ENCODE measurements at places on chromosomes 6 and 20.
A peak's percentile ranks its signal among the peaks of the same experiment; 100 is the strongest.

GRCh38 chr20:25353747-25354705 is 36.6 kb downstream of the ABHD12 start:
- peak; percentile 13 for DNase-seq

DNA sequence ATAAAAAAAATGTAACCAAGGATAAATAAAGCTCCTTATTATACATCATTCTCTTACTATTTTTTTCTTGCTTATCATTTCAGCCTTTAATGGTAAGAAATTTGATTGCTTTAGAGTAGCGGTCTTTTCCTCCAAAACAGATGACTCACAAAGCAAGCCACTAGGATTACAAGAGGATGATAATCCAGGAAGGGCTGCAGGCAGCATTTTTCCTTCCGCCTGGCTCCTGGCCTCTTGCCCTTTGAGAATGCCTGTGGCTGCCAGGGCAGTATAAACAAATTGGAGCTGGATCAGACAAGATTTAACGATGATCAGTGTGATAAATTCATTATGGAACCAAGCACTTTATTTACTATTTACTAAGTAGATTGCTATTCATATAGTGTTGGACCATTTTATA is 9.7 kb upstream of the FBXL4 start:
- DNase-seq: peak; percentile 85

- DNase-seq: peak; percentile 62
Observed at GRCh38 chr6:53718597-53719460, 53.3 kb upstream of the KLHL31 start.

DNA sequence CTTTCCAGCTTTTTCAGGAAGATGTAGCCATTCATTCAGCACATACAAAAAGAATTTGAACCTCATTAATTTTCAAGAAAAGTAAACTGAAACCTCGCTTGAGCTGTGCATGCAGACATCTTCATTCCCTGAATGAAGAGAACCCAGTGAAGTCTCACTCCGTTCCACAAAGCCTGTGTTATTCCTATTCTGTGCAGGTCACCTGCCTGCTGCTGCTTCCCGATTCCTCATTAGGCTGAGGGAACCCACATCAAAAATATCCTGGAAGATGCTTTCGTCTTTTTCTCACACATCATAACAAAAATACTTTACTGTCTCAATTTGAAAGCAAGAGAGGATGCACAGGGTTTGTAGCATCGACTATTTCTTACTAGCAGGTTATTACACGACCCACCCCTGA is 40.1 kb downstream of the TRMT6 start:
- DNase-seq: no peak

DNA sequence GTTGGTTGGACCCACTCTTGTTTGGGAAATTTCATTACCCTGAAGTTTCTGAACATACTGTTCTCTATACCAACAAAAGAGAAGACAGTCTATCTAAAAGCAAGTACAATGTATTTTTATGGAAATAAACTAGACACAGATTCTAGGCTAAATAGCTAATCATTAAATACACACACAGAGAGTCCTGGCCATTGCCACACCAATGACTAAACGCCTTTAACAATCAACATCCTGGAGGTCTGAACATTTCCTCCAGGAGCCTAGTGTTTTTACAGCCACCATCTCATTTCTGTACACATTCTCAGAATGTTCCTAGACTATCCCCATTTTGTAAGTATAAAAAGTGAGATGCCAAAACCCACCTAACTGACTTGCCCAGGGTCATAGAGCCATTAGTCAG is 141.6 kb upstream of the RREB1 start:
- no peak for DNase-seq

DNA sequence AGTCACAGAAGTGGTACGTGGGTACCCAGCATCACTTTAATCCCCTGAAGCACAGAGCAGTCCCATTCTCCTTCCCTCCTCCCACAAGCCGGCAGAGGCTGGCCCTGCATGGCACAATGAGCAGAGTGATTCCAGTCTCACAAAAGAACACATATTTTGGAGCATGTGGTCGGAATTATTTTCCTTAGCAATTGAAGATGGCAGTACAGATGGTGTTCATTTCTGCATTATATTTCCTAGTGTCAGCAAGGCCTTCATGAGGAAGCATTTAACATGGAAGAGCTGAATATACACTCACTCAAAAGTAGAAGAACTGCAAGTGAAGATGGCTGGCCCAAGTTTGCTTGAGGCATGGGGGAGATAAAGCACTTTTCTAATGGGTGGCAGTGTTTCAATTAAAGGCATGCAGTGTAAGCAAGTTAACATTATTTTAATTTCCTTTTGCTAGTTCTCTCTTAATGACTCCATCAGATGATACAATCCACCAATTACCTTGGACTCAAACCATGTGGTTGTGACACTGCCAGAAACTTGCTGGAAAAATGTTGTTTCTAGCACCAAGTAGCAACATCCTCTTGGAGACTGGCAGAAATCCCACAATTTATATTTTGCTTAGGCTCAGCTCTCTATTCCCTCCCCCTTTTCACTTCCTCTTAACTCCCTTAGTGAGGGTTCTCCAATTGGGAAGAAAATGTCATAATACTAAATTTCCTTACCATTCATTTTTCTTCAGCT is 74.4 kb downstream of the ARHGAP18 start:
- peak; percentile 49 for DNase-seq

GRCh38 chr20:4009309-4009708 is 6.0 kb downstream of the RNF24 start:
- no peak for DNase-seq

- peak; percentile 64 for DNase-seq
Observed at GRCh38 chr6:121890307-121890910, 455.0 kb downstream of the GJA1 start.

- DNase-seq: no peak
Observed at GRCh38 chr20:49447946-49448809, 34.3 kb downstream of the KCNB1 start.

- no peak for DNase-seq
Observed at GRCh38 chr20:6812530-6812929, 45.0 kb downstream of the BMP2 start.

DNA sequence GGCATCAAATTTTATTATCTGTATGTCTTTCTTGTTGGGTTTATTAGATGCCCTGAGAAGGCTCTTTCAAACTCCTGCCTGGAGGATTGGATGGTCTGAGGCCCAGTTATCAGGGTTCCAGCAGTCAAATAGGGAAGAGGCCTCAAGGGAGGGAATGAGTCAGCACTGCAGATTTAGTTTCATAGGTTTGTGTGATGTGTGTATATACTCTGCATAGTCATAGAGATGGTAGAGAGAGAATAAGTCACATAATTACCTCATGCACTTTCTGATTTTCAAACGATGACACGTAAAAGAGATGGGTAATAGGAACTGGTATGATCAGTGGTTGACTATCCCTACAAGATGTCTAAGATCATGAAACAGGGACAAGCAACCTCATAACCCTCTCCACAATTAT is 82.1 kb downstream of the ADAT2 start:
- DNase-seq: peak; percentile 31

- no peak for DNase-seq
Observed at GRCh38 chr6:28693751-28694443, 168.2 kb downstream of the GPX5 start.

DNA sequence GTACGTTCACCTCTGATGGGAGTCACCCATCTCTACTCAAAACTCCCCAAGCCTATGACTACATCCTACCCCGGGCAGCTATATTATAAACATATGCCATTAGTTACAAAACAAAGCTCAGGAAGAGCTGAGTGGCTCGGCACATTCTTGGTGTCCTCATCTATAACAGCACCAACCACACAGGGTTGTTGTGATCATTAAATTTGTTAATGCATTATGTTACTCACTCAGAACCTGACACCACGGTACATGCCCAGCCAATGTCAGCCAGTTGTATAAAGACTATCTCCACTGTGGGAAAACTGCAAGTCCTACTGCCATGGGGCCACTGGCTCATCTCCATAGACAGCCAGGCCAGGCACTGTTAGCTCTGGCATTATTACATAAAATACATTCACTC is 7.7 kb downstream of the CDK5RAP1 start:
- DNase-seq: peak; percentile 78

- DNase-seq: no peak
Observed at GRCh38 chr6:109472132-109472995, 10.7 kb downstream of the ZBTB24 start.

DNA sequence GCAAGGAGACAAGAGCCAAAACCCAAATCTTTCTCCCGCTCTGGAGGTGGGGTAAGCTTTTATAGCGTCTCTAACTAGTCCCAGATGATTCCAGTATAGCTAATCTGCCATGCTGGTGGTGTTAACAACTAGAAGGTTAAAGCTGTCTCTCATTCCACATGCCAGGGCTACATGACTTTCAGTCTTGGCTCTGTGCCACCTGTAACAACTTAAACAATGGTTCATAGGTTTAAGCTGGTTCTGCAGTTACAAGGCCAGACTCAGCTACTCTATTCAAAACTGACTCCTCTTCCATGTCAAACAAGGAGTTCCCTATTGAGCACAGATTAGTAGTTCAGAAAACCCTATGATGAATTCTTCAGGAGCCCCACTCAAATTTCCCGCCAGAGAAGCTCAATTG is 128.9 kb downstream of the ELOVL4 start:
- no peak for DNase-seq

- DNase-seq: peak; percentile 53
Observed at GRCh38 chr6:113903666-113904330, 46.7 kb downstream of the MARCKS start.

GRCh38 chr6:31115941-31116560 is 1.5 kb downstream of the PSORS1C1 start:
- no peak for DNase-seq

DNA sequence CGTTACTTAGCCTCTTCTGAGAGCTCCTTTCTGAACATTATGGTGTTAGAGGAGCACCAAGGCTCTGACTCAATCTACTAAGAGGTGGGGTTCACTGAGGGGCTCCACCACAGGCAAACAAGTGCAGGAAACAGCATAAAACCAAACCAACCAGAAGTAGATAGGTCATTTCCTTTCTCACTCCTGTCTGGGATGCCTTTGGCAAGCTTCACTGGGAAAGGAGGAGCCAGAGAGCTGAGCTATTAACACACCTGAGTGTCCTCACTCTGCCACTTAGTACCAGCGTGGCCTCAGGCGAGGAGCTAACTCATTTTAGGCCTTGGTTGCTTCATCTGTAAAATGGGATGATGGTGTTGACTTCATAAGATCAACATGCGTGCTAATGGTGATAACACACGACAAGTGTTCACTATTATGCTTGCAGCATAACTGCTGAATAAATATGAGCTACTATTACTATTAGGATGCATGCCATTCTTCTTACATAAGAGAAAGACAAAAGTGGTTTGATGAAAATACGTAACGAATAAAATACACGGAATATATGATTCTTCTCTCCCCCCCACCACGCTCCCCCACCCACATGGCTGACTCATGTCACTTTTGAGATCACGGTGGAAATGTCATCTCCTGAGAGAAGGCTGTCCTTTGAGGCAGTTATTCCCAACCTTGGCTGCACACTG is 185.4 kb downstream of the BCAS1 start:
- DNase-seq: no peak

GRCh38 chr20:4625687-4626086 is 96.0 kb upstream of the PRND start:
- DNase-seq: no peak

- DNase-seq: no peak
Observed at GRCh38 chr20:62060631-62061541, 4.8 kb downstream of the TAF4 start.

DNA sequence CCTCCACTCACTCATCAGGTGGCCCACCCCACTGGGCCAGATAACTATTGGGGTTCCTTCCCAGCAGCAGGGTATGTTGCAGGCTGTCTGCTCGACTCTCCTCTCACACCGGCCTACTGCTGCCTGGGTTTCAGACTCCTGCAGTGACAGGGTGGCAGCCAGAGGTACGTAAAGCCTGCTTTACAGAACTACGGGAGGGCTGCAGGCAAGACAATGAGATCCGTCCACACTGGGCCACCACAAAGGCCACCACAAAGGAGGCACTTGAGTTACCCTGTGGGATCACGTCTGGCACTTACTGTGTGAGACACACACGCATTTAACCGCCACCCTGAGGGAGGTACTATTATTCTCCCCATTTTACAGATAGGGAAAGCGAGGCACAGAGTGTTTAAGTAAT is 78.5 kb downstream of the NFATC2 start:
- DNase-seq: no peak

DNA sequence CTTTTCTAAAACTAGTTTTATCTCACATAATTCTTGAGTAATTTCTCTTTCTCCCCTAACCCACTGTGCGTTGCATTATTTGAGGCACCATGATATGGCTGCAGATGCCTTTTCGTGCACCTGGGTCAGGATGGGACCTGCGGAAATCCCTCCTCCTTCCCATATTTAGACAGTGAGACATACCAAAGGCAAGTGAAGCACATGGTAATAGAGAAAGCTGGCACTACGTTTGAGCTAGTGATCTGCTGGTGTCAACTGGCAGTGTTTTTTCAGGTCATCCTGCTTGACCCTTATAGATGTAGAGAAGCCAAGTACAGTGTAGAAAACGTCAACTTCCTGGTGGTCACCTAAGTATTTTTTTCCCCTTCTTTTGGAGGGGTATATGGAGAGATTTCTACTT is 71.7 kb downstream of the FOXO3 start:
- DNase-seq: no peak

DNA sequence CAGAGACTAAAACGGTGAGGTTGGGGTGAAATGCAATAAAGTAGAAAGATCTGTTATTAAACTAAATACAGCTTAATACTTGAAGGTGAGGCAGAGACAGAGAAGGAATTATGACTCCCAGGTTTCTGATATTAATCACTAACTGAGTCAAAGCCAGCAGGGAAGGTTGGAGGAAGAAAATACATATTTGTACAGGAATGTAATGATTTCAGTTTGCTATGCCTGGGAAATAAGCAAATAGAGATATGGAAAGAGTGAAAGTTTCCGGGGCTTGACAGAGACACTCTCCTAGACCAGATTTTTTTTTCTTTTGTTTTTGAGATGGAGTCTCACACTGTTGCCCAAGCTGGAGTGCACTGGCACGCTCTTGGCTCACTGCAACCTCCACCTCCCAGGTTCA is 76.8 kb downstream of the PTPRK start:
- no peak for DNase-seq

DNA sequence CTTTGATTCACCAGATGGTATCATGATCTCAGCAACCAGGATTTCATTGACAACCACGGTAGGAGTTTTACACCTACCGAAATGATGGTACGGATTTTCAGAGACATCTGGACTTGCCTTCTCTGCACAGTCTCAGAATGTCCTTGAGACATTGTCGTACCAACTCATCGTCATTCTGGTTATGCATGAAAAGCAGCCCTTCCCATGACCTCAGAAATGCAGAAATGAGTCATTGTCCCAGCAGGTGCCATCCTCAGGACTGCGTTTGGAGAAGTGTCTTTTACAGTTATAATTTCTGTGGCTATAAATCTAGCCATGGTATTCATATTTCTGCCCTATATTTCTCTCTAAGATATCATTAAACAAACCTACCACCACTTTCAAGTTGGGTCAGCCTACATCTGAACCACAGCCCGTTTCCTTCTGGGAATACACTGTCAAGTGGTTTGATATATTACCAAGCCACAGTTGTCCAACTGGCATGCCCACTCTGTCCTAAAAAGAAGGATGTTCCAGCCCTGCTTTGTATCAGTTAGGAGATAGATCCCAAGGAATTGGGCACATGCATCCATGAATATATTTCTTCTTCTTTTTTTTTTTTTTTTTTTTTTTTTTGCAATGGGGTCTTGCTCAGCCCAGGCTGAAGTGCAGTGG is 7.5 kb upstream of the BFSP1 start:
- peak; percentile 61 for DNase-seq

GRCh38 chr20:39676857-39677391 is 714.8 kb downstream of the DHX35 start:
- no peak for DNase-seq

GRCh38 chr20:1926237-1926636 is 31.0 kb downstream of the SIRPA start:
- no peak for DNase-seq
